ENCODE measurements at places on chromosomes 16 and 17.

DNA sequence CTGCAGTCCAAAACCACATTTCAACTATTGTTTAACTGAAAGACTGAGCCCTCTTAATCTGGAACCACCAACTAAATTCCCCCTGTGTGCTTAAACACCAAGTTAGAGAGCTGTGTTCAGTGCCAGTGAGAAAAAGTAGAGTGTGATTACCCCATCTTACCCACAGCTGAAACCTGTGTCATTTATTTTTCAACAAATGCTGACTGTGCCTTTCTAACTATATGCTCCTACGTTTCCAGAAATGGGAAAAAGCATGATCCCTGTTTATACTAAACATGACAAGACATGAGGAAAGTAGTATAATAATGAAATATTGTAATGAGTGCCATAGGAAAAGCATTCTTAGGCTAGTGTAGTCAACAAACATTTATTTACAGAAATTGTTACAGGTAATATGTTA, 7.4 kb upstream of the TOX3 start:
- DNase-seq, result no peak

GRCh38 chr16:54947616-54948015, 17.0 kb downstream of the IRX5 start:
- no peak for DNase-seq

GRCh38 chr16:88888461-88889387, 22.3 kb upstream of the PABPN1L start:
- no peak for DNase-seq

- DNase-seq, result no peak
These were observed 3.3 kb upstream of the CA7 start for GRCh38 chr16:66840883-66841282.

DNA sequence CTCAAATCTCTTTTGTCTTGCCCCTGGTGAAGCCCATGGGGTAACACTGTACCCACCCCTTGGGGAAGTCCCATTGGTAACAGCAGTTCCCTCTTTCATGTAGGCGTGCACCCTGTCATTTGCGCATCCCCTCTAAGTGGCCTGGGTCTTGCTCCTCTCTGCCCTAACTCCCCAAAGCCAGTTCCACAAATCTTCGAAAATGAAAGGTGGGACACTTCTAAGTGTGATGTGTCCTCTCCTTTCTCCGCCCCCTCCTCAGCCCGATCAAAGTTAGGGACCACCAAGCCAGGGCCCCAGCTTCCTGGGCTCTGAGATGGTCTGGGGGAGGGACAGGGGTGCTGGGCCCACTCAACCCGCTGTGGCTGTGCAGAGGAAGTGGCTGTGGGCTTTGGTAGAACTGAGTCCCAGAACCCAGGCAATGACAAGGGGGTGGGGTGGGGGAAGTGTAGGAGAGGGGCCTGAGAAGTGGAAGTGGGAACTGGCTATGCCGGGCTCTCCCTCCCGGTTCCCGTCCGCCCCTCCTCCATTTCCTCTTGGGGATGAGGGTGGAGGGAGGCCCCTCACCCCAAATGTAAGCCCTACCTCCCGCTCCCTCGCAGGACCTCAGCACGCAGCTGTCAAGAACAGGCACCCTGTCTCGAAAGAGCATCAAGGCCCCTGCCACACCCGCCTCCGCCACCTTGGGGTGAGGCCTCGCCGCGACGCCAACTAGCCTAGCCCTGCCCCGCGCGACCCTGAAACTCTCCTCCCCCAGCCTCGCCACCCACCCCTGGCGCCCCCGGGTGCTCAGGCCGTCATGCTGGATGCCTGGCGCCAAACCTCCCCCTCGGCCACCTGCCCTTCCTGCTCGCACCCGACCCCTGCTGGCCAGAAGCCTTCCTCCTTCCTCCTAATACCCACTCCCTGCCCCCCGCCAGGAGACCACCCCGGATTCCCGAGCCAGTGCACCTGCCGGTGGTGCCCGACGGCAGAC, 8.7 kb downstream of the ABI3 start:
- peak; percentile 35 for DNase-seq

GRCh38 chr16:68404736-68405345, 43.5 kb downstream of the SMPD3 start:
- no peak for DNase-seq

DNA sequence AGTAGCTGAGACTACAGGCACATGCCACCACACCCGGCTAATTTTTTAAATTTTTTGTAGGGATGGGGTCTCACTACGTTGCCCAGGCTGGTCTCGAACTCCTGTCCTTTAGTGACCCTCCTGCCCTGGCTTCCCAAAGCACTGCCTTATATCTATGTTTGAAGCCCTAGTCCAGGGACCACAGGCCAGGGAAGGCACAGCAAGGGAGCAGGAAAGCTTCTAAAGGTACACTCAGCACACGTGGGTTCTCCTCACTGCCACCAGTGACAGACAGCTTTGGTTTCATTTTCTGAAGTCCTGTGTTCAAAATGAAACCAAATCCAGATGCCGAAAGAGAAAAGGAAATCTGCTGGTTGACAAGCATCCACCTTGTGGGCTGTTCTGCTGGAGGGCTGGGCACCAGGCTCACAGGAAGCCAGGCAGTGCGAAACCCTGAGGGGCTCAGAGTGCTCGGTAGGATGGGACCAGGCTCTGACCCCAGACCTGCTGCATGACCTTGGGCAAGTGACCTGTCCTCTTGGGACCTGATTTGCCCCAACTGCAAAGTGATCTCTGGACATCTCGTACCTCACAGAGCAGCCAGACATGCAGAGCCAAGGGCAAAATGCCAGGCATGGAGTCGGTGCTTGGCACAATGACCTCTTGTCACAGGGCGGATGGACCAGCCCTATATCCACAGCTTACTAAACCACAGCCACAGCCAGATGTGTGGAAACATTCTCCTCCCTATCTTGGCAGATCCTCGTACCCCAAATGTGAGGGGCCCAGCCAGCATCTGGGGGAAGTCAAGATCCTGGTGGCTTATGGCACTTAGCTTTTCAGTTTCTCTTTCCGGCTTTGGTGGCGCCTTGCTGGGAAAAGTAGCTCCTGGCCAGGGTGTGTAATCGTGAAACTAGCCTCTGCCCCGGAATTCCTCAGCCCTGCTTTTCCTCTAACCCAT, 2.8 kb upstream of the SOCS1 start:
- DNase-seq, result no peak

- no peak for DNase-seq
These were observed 7.0 kb upstream of the MAF start for GRCh38 chr16:79607587-79607986.
